ENCODE measurements at places on chromosomes 2 and 18.

- DNase-seq = no peak
Measured at GRCh38 chr18:42486271-42486670, 531.2 kb downstream of the PIK3C3 start.

DNA sequence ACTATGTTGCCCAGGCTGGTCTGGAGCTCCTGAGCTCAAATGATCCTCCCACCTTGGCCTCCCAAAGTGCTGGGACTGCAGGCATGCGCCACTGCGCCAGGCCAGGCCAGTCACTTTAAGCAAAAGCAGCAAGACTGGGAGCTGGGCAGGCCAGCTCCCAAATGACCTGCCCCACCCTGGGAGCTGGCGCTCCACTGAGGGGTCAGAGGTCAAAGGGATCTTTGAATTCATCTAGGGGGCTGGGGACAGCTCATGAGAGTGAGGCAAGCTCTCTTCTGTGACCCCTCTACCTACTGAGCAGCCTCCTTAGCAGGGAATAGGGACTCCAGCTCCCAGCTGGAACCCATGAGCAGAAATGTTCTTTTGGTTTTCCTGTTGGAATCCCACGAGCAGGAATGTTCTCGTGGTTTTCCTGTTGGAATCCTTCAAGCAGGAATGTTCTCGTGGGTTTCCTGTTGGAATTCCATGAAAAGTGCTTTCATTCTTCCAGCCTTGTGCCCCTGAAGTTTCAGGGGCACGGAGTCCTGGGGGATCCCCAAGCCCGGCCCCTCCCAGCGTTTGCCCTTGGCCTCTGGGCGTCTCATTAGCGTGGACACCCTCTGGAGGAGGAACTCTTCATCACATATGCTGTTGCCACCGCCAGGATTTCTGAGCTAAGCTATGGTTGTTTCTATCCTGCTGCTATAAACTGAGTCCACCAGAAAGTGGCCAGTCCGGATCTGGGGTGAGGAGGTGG lies 162.0 kb upstream of the HAAO start:
- DNase-seq = no peak

DNA sequence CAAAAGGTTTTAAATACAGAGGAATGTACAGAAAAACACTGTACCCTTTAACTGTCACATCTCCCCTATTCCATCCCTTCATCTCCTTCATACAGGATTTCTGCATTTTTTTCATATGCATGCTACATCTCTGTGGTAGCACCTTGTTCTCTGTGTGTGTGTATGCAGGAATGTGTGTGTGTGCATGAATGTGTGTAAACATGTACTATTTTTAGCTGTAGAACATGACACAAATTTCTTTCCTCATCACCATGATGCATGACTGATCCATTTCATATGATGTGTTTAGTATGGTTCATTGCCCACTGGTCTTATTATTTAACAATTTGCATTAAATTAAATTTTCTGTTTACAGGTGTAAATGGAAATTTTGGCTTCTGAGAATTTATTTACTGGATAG lies 21.5 kb upstream of the ZEB2 start:
- DNase-seq = no peak

DNA sequence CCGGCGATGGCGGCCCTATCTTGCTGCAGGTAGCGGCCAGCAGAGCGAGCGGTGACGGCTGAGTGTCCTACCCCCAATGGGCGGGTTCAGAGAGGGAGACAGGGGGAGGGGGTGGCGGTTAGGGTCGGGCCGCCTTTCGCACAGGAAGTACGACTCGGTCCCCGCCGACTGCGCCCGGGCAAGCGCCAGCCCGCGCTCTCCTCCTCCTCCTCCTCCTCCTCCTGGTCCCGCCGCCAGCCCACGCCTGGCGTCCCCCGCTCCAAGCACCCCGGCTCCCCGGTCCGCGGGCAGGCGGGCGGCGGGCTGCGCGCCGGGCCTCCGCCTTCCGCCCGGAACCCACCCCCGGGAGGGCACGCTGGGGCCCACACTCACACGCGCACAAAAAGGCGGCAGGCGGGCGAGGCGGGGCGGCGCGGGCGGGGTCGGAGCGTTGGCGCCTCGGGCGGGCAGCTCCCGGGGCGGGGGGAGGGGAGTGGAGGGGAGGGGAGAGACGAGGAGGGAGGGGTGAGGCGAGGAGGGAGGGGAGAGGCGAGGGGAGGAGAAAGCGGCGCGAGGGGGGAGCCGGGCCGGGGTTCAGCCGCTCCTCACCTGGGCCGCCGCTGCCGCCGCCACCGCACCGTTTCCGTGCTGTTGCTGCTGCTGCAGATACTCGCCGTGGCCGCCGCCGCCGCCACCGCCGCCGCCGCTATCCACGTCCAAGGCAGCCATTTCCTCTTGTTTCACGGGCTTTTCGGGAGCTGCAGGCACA lies 1.2 kb downstream of the SP3 start:
- peak; percentile 82 for DNase-seq

DNA sequence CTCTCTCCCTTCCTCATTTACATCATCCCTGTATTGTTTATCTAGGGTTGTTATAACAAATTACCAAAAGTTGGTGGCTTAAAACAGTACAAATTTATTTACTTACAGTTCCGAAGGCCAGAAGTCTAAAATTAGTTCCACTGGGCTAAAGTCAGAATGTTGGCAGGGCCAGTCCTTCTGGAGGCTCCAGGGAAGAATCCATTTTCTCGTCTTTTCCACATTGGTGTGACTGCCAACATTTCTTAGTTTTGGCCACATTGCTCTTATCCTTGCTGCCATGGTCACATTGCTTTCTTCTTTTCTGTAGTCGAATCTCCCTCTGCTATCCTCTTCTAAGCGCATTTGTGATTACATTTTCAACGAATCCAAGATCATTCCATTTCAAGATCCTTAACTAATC lies 34.7 kb downstream of the ICOS start:
- DNase-seq = no peak

GRCh38 chr18:48100165-48100575 lies 169.7 kb upstream of the SMAD2 start:
- no peak for DNase-seq

DNA sequence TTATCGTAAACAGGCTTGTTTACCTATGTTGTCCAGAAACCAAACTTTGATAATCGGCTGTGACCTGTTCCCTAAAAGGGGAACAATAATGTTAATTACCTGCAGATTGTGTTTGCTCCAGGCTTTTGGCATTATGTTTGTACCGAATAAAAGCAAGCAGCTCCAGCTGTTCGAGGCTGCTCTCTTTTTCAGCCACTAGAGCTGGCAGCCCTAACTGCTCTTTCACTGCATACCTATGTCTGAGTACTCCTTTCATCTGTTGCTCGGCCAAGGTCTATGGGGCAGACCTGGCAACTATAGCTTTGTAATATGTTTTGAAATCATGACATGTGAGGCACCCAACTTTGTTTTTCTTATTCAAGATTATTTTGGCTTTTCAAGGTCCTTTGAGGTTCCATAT lies 77.8 kb upstream of the EHBP1 start:
- no peak for DNase-seq

GRCh38 chr2:79434362-79434761 lies 78.5 kb upstream of the CTNNA2 start:
- no peak for DNase-seq

DNA sequence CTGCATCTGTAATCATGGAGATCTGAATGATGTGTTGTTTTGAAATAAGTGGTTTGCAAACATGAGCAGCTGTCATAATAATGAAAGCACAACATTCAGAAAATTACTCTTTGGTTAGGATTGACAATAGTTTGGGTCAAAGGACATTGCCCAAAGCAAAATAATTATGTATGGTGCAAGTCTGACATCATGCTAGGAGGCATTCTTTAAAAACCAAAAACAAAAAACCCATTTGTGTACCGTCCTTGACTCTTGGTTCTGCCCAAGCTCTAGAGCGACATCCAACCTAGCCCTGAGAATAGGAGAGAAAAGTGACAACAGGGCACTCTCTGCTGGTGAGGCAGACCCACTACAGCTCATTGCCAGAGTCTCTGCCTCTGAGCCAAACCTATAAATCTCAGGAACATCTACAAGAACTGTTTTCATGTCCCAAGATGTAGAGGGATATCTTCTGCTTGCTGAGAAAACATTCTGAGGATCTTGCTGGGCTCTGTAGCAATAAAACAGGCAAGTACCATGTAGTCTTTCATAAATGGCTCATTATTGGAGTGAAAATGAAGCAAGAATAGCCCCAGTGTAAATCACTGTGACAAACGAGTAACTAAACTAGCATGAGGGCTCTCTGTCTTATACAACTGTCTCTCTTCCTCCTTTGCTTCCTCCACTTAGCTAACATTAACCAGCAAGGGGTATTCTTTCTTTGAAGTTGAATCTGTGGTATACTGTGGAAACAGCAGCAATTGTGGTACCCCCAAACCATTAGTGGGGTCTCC lies 266.8 kb upstream of the CXCR4 start:
- peak; percentile 17 for DNase-seq
